ENCODE measurements at places on chromosomes 2 and 18.

- DNase-seq, result no peak
These were observed 206.7 kb upstream of the RBBP8 start for GRCh38 chr18:22726469-22726868.

DNA sequence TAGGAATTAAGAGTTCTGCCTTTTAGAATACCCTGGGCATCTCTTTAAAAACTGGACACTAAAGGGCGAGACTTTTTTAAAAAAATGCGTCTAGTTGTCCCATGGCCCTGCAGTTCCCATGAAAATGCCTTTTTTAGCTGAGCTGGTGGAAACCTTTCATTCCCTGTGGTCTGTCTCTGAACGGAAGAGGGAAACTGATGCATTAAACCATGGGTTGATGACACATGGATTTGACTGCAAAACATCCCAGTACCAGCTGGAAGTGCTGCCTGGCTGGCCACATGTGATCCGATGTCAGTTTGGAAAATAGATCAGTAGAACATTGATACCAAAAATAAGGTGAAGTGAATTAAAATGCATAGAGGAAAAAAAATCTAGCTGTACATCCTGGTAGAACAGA is 129.2 kb downstream of the MYO1B start:
- DNase-seq, result no peak

DNA sequence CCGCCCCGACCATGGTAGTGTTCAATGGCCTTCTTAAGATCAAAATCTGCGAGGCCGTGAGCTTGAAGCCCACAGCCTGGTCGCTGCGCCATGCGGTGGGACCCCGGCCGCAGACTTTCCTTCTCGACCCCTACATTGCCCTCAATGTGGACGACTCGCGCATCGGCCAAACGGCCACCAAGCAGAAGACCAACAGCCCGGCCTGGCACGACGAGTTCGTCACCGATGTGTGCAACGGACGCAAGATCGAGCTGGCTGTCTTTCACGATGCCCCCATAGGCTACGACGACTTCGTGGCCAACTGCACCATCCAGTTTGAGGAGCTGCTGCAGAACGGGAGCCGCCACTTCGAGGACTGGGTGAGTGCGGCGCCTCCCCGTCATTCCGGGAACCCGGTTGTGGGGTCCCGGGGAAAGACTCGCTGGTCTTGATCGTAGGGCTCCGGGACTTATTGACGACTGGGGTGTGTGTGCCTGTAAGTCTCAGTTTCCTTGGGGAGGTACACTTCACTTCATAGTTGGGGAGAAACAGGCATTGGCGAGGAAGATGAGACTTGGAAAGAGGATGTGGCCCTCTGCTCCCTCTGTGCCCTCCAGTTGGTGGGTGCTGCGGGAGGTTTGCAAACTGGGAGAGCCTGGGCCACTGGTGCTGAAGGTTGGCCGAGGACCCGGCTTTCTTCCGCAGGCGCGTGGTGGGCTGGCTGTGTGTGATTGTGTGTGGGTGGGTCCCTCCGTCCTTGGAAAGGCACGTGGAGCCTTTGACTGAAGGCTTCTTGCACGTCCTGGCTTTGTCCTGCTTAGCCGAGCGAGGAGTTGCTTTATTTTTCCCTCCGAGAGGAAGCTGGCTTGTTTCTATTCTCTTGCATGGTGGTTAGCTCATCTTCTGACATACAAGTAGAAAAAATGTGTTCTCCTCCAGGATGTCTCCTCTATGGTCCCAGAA is 886 bp downstream of the PRKCE start:
- no peak for DNase-seq

DNA sequence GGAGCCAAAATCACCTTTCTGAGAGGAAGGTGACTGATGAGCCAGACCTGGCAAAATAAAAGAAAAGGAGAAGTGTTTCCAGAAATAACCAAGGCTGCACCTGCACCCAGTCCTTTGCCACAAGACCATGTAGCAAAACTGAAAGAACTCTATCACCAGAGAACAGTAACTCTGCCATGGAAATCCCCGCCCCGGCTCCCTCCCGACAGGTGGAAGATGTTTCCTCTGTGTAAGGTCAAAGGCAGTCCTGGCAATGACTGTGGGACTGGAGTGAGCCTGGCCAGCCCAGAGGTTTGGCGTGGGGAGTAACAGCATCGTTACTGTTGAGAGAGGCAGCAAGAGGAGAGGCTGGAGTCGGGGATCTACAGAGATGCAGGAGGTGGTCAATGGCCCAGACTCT is 42.3 kb downstream of the SPRED2 start:
- DNase-seq, result no peak

GRCh38 chr2:222297600-222297935 is 1.2 kb downstream of the PAX3 start:
- no peak for DNase-seq

GRCh38 chr2:237701033-237701858 is 73.9 kb downstream of the LRRFIP1 start:
- no peak for DNase-seq

- DNase-seq, result no peak
These were observed 507.6 kb upstream of the SPHKAP start for GRCh38 chr2:228689053-228689452.

DNA sequence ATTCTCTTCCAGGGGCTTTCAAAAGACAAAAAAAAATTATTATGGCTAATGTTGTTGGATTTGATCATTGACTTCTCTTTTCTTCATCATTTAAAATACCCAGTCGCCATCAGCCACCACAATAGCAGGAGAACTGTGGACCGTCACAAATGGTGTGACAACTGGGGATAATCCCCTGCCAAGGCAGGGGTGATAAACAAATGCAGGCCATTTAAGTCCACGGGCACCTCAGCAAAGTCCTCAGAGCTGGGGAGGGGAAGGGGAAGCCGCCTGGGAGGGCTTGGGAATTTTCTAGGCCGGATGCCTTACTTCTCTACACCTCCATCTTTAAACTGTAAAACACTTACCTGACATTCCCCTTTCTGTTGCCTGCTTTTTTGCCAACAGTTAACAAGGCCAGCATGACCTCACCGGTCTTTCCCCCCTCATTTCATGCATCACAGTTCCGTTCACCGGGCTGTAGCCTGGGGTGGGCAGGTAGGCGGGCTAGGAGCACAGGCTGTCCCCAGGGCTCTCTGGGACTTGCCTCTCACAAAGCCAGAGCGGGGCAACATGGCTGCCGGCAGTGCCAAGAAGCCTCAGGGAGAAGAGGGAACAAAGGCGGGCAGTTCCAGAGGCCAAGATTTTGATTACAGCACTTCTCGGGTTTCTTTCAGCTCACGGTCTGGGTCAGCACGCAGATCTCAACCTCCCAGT is 820.4 kb downstream of the BCL11A start:
- no peak for DNase-seq

GRCh38 chr18:32637226-32637625 is 135.6 kb downstream of the KLHL14 start:
- no peak for DNase-seq

GRCh38 chr18:74184875-74185274 is 36.6 kb downstream of the TIMM21 start:
- DNase-seq, result no peak

DNA sequence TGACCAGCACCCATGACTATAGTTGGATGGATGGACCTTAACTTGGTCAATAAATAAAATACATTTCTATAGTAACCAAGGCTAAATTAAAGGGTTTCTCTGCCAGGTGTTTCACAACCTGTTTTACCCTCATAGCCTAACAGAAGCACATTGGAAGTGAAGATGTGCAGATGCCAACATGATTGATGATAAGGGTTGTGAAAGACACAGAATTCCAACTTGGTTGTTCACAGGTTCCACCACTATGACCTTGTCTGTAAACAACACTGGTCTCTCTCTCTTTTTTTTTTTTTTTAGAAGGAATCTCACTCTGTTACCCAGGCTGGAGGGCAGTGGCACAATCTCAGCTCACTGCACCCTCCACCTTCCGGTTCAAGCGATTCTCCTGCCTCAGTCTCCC is 37.5 kb upstream of the PTH2R start:
- DNase-seq, result no peak

DNA sequence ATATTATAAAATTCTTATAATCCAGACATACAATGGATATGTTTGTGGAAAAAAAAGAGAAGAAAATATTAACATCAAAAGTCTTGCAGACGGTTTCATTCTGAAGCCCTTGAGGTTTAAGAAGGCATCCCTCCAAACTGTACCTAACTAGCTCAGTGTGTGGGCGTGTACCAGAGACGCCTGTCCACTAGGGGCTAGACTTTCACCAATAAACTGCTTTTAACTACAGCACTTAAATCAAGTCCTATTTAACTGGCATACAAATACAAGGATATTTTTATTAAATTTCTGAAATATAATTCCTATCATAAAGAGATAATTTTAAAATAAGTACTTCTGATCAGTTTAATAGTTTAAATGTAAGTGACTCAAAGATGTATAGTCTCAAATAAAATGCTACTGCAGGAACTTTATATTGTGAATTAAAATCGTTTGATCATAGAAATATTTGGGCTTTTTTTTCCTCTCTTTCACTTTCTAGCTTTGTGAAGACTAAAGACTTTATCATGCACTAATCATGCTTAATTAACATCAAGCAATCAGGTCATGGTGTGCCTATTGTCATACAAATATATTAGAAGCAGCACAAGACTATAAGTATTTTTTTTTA is 437.7 kb downstream of the SATB2 start:
- DNase-seq, result peak; percentile 8

DNA sequence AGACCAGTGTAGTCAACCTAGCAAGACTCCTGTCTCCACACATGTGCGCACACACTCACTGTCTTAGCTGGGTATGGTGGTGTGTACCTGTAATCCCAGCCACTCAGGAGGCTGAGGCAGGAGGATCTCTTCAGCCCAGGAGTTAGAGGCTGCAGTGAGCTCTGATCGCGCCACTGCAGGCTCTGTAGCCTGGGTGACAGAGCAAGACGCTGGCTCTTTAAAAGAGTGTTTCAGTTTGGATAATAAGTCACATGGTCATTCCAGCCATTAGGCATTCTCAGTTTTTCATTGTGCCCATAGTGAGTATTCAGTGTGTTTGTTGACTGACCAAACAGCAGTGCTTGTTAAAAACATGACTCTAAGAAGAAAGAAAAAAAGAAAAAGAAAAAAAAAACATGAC is 31.0 kb downstream of the RAB10 start:
- DNase-seq, result no peak

- DNase-seq, result no peak
These were observed 43.2 kb downstream of the IL1R2 start for GRCh38 chr2:102034683-102035548.

DNA sequence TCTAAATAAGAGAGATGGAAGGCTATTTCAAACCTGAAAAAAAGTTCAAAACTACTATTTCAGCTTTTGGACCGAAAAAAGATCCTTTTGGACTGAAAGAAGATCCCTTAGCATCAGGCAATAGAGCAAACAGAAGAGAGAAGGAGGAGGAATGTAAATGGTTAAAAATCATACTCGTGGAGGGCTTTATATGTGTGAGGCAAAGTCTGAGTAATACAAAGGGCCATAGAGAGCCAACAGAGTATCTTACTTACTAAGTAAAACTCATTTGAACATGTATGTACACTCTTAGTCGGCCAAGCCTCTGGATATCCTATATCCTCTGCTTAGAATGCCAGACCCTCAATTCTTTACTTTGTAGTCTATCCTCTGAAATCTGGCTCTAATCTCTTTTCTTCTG is 55.7 kb downstream of the ITSN2 start:
- no peak for DNase-seq

DNA sequence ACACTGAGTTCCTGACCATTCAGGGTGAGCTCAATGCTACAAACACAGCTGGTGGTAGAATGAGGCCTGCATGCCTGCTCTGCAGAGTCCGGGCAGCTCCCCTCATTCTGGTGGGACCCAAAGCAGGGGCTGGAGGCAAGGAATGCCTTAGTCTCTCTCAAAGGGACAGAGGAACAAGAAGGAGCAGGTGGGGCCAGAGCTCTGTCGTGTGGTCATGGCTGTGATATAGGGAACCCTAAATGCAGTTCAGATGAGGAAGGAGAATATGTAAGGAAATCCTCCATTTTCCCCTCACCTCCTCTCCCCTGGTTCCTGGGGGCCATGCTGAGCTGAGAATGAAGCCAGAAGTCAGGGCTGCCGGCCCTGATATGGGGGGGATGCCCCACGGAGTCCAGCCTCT is 334.3 kb downstream of the CYP26B1 start:
- DNase-seq, result no peak

DNA sequence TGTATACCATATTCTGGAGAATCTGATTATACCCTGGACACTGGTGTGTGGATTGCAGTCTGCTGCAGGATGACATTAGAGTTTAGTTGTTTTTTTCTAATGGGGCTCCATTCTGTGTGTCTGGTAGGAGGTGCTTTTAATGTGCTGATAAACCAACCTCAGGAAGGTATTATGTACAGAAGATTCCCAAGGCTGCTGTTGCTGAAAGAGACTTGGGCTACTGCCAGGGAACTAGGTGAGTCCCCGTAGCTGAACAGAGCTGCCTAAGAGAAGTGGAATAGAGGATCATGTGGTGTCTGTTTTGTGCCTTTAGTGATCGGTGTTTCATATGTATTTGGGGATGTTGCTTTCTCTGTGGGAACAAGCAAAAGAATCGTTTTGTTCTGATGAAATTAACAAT is 16.5 kb downstream of the SPATA3 start:
- DNase-seq, result no peak

DNA sequence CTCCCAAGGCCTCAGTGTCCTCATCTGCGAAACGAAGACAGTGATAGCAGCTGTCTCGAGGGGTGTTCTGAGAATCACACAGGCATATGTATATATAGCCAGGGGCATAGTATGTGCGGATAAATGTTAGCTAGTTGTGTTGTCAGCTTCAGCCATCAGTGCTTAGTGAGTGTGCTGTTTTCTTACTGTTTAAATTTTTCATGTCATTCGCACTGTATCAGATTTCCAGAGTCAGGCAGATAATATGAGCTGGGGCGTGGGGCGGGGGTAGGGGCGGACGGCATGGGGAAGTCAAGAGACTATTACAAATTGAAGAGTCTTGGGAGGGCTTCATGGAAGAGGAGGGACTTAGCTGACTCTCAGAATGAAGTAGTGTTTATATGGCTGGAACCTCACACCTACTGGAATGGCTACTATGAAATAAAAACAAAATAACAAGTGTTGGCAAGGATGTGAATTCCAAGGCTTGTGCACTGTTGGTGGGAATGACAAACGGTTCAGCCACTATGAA is 7.0 kb downstream of the TRAPPC12 start:
- no peak for DNase-seq

GRCh38 chr2:111704246-111704645 is 179.7 kb downstream of the ANAPC1 start:
- no peak for DNase-seq

- DNase-seq, result peak; percentile 75
These were observed at the start of gene GBX2 for GRCh38 chr2:236168110-236169080. Gene GBX2, minus strand, starts transcription at chr2:236168386. Its CDS starts 415 bp downstream, at chr2:236167971.

- DNase-seq, result no peak
These were observed 103.8 kb downstream of the TRIM43 start for GRCh38 chr2:95695613-95696012.

GRCh38 chr18:50627594-50628532 is 68.0 kb downstream of the MAPK4 start:
- no peak for DNase-seq

- no peak for DNase-seq
These were observed 1.7 kb downstream of the MEIS1 start for GRCh38 chr2:66436581-66437001.

Measured in NCI-H2171 (cell line).